ENCODE measurements at places on chromosomes 16 and 17.

DNA sequence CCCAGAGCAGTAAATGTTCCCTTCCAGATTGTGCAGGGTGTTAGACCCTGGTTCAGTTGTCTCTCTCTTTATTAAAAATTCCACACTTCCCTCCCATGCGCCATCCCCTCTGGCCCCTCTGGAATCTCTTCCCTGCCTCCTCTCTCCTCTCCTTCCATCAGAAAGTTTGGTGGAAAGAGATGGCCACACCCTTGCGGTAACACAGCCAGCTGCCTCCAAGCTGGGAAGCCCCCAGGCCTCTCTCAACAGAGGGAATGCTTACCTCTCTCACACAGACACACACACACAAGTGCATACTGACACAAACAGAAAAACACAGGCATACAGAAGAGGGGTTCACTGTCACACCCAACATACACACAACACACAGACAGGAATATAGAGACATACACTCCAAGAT, 220.5 kb downstream of the C16orf78 start:
- DNase-seq, result no peak

DNA sequence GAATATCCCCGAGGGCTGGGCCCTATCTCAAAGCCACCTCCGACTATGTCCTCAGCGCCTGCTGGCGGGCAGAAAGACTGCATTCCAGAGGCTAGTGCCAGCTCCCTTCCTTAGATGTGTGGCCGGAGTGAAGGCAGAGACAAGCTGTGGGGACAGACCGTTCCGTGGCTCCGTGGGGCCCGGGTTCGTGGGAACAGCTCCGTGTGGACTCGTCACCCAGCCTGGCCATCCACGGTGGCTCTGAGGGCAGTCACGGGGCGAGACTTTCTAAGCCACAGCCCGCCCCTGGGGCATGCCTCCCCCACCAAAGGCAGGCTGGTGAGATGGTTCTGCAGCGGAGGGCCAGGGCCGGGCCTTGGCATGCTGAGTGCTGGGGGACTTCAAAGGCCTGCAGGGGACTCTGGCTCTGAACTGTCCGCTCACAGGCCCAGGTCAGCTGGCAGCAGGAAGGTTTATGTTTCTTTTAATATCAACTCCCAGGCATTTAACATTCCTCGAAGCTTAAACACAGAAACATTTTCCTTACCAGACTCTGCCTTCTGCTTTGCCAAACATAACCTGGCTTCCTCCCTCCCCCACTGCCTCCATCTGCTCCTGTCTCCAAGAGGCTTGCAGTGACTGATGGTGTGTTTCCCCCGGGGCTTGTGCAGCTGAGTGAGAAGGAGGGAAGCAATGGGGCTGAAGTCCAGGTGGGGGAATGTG, 50.4 kb downstream of the TIMM22 start:
- no peak for DNase-seq

GRCh38 chr17:47889734-47890529, 6.1 kb upstream of the SP2 start:
- DNase-seq, result peak; percentile 72

- DNase-seq, result peak; percentile 35
Observed at GRCh38 chr16:50067290-50067853, 1.6 kb downstream of the HEATR3 start.

- DNase-seq, result no peak
Observed at GRCh38 chr17:41617136-41617535, 4.6 kb upstream of the KRT16 start.

DNA sequence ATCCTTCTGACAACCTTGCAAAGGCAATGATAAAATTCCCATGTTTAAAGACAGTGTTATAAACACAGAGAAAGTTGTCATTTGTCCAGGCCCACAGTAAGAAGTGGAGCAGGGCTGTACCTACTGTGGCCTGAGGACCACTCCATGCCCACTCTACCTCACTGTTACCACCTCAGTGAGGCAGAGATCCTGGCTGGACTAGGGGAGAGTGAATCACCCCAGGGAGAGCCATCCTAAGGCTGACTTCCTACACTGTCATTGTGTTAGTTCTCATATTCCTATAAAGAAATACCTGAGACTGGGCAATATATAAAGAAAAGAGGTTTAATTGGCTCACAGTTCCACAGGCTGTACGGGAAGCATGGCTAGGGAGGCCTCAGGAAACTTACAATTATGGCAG, 228.8 kb upstream of the HSBP1 start:
- DNase-seq, result no peak

GRCh38 chr17:76868176-76868668, at the start of gene MGAT5B:
MGAT5B (plus strand) TSS chr17:76868404; CDS start chr17:76869030, 626 bp downstream.
- DNase-seq, result peak; percentile 69

DNA sequence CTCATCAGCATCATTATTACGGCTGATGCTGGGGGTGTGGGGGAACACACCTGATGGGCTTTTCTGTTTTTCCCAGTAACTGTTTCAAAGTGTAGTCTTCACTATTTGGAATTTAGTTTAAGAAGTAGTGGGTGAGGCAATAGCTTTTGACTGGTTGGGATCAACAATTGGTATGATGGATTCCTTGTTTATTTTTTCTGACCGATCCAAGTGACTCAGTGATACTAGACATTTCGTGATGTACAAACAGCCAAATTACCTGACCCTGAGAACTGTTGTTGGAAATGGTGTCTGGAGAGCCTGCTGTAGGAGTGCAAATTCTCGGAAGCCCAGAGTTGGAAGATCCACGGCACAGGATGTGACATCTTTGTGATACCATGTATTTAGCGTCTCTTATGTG, 204.2 kb downstream of the PRKCA start:
- DNase-seq, result no peak

GRCh38 chr16:56348168-56349085, 76.9 kb downstream of the AMFR start:
- DNase-seq, result no peak

DNA sequence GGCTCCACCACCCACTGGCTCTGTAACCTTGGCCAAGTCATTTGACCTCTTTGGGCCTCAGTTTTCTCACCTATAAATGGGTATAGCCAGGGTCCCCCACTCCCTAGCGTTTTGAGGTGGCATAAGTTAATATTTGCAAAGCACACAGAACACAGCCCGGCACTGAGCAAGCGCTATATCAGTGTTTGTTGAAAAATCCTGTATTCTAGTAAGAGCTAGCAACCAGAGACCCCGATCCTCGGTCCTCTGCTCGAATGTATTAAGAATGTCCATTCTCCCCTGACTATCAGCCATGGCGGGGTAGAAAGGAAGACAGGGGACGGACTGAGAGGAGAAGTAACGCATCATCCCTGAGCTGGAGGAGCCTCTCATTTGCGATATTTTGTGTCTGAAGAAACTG, 131.2 kb downstream of the IRF8 start:
- DNase-seq, result no peak

DNA sequence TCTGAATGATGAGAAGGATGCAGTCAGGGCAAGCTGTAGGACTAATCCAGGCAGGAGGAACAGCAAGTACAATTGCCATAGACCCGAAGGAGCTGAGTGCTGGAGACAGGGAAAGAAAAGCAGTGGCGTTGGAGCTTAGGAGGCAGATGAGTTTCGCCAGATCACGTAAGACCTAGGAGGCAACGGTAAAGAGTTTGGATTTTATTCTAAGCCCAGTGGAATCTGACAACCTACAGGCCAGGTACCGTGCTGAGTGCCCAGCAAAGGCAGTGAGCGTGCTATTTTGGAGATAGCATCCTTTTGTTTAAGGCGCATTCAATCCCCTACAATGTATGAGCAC, 1.2 kb downstream of the USP43 start:
- no peak for DNase-seq

- no peak for DNase-seq
Observed at GRCh38 chr17:51533821-51534220, 273.5 kb downstream of the UTP18 start.

GRCh38 chr17:42112552-42113176, at the start of gene DHX58:
DHX58 (minus strand) TSS chr17:42112714; CDS start chr17:42111892, 822 bp downstream.
- DNase-seq, result peak; percentile 73

DNA sequence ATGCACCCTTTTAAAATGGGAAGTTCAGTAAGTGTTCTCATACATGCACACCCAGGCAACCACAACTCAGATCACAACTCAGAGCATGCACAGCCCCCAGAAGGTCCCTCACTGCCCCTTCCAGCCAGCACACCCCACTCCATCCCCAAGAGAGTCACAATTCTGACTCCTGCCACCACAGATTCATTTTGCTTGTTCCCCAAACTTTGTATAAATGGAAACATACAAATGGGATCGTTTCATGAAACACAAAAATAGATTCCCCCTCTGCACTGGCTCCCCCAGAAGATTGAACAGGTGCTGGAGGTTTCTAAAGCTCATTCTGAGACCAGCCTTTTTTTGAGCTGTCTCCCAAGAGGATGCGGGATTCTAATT, 3.3 kb upstream of the TNFRSF13B start:
- DNase-seq, result no peak

DNA sequence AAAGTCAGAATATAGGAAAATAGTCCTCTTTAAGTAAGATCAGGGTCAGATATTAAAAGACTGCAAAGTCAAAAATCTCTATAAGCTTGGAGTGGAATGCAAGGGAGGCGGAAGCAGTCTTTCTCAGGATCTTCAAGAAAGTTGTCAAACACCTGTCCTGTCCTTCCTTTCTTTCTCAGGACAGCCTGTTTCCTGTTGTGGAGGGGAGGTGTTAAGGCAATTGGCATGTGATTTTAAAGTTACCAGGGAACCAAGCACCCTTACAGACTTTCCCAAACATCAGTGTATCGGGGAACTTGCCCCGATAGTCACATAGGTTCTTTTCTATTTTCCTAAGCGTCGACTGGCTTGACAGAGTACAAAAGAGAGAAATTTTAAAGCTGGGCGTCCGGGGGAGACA, 2.1 kb downstream of the ATP5PD start:
- DNase-seq, result no peak

DNA sequence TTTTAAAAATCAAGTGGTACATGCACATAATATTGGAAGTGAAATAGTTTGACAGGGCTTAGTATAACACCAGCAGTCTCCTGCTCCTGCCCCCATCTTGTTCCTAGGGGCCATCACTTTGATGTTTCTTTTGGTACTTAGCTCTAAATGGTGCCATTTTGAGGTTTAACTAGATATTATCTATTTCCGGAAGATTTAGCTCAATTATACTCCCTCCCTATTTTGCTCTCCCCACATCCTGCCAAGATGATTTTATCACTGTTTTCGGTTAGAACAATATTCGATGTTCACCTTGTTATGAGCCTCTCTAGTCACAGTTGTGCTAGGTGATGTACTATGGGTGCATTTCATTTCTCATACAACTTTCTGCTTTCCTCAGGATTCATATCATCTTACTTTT, 20.0 kb upstream of the SLC35G3 start:
- no peak for DNase-seq

- no peak for DNase-seq
Observed at GRCh38 chr16:16075488-16076422, 126.3 kb downstream of the ABCC1 start.

DNA sequence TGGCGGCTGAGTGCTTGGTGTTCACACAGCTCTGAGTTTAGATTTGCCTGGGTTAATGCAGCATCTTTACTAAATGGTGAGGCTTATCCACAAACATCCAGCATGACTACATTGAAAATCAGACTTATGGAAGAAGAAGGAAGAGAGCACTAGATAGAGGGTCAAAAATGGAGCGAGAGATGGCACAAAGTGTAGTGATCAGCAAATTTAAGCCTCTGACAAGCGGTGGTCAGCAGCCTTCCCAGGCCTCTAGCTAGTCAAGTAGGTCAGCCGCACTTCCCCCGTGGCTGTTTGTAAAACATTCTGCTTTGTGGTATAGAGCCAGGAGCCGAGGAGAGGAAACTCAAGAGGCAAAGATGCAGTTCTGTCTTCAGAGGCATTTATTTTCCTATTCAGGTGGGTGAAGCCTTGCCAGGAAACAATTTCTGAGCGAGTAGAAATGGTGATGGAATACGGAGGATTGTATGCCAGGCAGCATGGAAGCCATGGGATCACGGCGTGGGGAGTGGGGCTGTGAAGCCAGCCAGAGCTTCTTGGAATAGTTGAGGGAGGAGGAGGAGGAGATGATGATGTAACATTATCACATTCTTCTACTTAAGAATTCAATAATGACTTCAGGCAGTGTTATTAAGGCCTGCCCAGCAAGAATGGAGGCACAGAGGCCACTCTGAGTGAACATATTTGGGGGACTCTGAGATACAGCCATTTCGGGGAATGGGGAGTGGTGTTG, 118.9 kb downstream of the MSI2 start:
- no peak for DNase-seq

- no peak for DNase-seq
Observed at GRCh38 chr17:77382356-77382911, 241.7 kb downstream of the SEC14L1 start.

- DNase-seq, result no peak
Observed at GRCh38 chr16:21037168-21037567, 113.5 kb downstream of the DNAH3 start.

GRCh38 chr17:79874329-79874981, 35.2 kb upstream of the CBX4 start:
- no peak for DNase-seq

GRCh38 chr17:8413328-8413727, 15.7 kb upstream of the RNF222 start:
- DNase-seq, result no peak

DNA sequence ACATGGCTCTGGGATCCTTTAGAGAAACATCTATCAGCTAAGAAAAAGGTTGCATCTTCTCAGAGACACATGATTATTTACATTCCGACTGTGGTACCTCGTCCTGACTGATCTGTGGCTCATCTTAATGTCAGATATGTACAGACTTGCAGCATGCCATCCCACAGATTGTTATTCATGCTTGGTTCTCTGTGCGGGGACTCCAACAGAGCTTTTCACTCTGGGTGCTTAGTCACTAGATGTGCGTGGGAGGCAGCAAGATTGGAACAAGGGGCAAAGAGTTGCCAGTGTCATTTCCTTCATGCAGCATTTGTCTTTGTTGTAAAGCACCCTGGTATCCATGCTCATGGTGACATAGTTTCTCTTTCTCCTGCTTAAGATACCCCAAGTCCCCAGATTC, 179.1 kb upstream of the CACNG5 start:
- peak; percentile 18 for DNase-seq

- no peak for DNase-seq
Observed at GRCh38 chr17:77512062-77512946, 371.5 kb downstream of the SEC14L1 start.

- DNase-seq, result no peak
Observed at GRCh38 chr17:13544765-13545164, 57.0 kb downstream of the HS3ST3A1 start.

DNA sequence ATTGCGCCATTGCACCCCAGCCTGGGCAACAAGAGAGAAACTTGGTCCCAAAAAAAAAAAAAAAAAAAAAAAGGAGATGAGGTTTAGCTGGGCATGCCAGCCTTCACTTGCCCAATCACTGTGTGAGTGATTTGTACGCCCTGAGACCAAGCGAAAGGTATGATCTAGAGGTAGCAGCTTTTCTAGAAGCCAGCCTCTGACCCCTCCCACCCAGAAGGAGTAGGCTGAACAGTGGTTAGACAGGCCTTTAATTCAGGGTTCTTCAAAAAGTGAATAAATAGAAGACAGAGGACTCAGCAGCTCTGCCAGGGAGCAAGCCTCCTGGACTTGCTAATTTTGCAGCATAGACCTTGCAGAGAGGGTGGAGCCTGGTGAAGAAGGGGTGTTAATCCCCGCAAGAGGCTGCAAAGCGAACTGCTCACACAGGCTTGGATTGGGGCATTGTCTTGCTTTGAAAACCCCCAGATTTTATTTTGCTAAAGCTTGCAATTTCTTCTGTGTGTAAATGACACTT, 7.1 kb upstream of the CYTH1 start:
- DNase-seq, result no peak
